ENCODE measurements at places on chromosomes 5 and 9. TPM values are rescaled to one million over a fixed set of nuclear protein-coding genes. Genes with fewer than 3 reads are reported as not detected.

Gene TAF11L5
- total RNA-seq: not detected

Gene TUBB4B
- total RNA-seq: 197 TPM

Gene PCDHGA12
- 7.5 TPM for total RNA-seq

GRCh38 chr5:17316970-17317459, 99.6 kb downstream of the BASP1 start:
- no peak for DNase-seq

DNA sequence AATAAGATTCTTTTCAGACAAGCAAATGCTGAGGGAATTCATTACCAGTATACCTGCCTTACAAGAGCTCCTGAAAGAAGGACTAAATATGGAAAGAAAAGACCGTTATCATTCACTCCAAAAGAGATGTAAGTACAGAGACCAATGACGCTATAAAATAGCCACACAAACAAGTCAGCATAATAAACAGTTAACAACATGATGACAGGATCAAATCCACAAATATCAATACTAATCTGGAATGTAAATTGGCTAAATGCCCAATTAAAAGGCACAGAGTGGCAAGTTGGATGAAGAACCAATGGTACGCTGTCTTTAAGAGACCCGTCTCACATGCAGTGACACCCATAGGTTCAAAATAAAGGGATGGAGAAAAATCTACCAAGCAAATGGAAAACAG, 349.6 kb upstream of the MPDZ start:
- DNase-seq: no peak

- DNase-seq: no peak
Measured at GRCh38 chr9:130229759-130230158, 35.8 kb upstream of the HMCN2 start.

DNA sequence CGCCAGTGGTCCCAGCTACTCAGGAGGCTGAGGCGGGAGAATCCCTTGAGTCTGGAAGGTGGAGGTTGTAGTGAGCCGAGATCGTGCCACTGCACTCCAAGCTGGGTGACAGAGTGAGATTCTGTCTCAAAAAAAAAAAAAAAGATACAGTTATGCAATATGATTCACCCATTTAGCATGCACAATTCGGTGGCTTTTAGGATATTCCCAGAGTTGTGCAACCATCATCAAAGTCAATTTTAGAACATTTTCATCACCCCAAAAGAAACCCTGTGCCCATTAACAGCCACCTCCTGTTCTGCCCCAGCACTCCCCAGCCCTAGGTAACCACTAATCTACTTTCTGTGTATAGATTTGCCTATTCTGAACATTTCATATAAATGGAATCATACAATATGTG, 4.3 kb upstream of the DHFR start:
- no peak for DNase-seq

DNA sequence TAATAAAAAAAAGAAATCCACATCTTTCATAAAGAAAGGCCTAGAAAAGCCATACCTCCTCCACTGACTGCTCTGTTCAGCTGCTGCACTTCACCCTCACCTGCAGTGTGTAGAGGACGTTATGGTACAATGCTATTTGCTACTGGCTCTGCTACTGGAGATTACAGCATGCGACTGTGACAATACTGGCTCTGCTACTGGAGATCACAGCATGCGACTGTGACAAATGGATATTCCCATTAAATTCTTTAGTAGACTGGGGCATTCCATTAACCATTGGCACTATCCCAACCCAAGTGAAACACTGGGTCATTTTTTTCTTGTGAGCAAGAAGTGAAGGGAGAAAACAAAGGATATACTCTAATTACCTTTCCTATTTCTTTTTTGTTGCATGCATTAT, 1063.5 kb upstream of the DMAC1 start:
- DNase-seq: no peak

DNA sequence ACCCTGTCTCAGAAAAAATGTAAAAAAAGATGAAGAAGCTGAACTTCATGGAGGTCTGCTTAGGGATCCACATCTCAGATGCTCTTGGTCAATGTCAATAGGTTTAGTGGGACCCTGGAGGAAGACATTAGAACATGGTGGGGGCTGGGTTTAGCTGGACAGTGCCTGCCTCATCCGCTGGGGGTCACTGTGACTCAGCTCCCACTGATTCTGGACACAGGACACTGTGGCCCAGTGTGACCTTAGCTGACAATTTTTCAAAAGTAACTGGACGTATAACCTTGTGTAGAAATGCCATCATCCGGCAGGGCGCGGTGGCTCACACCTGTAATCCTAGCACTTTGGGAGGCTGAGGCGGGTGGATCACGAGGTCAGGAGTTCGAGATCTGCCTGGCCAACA, 7.3 kb upstream of the HNRNPAB start:
- DNase-seq: no peak
